ENCODE measurements at places on chromosomes 4 and X.

GRCh38 chr4:26288355-26288909 lies 32.4 kb upstream of the RBPJ start:
- DNase-seq = no peak

DNA sequence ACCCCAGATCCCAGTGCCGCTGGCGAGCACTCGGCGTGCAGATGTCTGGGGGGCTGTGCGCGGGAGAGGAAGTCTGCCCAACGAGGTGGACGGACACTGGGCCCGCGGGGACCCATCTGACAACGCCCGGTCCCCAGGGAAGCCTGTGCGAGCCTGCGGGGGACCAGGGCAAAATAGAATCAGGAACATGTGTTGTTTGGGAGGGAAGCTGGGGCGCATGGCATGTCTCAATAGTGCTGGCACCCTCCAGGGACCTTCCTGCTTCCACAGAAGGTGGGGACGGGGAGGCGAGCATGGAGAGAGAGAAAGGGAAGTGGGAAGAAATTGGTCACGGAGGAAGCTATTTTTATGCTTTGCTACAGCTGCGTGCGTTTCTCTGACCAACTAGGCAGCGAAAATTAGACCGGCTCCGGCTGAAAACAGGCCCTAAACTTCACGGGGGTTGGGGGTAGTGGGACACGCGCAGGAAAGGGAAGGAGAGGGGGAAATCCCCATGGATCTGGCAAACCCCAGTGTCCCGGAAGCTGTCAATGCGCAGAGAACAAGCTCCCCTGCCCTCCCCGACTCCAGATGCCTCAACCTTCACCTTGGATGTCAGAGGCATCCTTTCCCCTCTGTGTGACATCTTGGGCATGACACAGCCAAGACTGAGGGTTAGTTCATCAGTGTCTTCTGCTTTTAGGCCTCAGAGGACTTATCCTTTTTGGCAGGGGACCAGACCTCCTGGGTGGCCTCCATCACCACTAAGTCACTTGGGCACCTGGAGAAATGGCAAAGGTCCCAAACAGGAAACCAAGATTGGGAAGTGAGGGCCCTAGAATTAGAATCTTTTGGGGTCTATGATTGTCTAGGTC lies 169.8 kb upstream of the BCOR start:
- DNase-seq = peak; percentile 14

GRCh38 chr4:182699795-182700194 lies 217.4 kb downstream of the DCTD start:
- no peak for DNase-seq

GRCh38 chr4:84937381-84937977 lies 29.0 kb downstream of the WDFY3 start:
- no peak for DNase-seq

DNA sequence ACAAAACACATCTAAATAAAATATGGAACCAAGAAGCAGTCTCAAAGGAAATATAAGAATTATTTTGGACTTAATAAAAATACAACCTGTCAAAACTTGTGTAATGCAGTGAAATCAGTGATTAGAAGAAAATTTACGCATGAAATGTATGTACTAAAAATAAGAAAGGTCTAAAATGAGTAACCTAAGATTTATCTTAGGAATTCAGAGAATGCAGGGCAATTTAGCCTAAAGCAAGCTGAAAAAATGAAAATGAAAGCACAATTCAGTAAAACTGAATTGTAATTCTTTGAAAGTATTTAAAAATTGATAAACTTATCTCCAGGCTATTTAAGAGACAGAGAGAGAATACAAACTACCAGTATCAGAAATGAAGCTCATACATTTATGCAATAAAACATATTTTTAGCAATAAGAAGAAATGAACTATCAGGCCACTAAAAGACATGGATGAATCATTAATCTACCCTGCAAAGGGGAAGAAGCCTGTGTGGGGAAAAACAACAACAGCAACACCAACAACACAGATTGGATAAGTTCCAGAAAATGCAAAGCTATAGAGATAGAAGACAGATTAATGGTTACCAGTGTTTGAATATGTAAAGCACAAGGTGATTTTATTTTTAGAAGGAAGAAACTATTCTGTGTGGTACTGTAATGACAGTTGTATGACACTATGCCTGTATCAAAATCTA lies 442.0 kb upstream of the ADGRL3 start:
- no peak for DNase-seq

DNA sequence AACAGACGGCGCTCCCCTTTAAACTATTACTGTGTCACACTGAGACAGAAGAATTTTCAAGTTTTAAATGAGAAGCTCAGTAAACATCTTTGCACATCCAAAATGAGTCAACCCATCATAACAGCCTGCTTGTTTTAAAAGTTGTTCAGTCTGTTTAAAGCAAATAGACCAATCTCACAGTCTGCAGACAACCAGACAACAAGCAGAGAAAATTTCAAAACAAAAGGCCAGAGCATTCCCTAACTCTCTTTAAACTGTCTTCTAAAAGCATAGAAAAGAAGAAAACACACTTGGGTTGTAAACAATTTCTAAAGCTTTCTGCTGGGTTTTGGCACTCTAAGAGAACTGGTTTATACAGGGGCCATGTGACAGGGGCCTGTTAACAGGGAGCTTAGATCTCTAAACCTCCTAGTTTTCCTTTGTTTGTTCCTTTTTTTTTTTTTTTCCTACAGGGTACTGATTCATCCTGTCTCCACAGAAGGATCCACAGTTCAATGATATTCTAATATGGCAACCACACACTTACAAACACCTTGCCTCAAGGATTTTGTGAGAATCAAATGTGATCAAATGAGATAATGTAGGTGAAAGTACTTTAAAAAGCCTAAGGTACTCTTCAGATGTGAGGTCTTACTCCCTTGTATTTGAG lies 100.8 kb upstream of the MAML3 start:
- DNase-seq = no peak

- DNase-seq = no peak
Observed at GRCh38 chr4:24226667-24227066, 336.8 kb upstream of the PPARGC1A start.

DNA sequence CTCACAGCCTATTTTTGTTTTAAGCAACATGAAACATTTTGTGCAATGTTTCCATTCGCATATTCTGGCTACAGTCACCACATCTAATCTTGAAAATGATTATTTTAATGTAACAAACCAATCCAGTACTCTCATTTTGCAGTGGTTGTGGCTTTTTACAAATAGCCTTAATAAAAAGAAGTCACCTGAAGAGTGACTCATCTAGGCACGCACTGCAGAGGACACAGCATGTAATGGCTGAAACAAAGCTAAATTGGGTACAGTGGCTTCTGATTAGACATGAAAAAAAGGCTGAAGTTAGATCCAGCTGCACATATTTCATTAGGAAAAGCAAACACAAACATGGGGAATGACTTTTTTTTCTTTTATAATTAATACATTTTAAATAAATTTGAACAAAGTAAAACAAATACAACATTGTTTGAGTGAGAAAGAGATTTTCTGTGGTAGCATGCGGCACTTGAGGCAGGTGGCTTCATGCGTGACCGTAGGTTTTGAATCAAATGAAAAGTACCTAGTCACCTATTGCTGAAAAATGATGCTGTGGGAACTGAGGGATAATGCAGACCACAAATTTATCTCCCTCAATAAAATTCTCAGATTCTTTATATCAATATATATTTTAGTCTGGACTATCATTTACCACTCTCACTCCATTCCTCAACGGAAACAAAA lies 240.8 kb upstream of the DDX53 start:
- no peak for DNase-seq

- no peak for DNase-seq
Observed at GRCh38 chr4:99314211-99314610, 7.0 kb downstream of the ADH1B start.

GRCh38 chrX:22699581-22700091 lies 300.1 kb upstream of the DDX53 start:
- no peak for DNase-seq

- DNase-seq = no peak
Observed at GRCh38 chrX:149365061-149365460, 140.0 kb downstream of the IDS start.

- DNase-seq = no peak
Observed at GRCh38 chrX:100090931-100091330, 319.1 kb downstream of the PCDH19 start.

DNA sequence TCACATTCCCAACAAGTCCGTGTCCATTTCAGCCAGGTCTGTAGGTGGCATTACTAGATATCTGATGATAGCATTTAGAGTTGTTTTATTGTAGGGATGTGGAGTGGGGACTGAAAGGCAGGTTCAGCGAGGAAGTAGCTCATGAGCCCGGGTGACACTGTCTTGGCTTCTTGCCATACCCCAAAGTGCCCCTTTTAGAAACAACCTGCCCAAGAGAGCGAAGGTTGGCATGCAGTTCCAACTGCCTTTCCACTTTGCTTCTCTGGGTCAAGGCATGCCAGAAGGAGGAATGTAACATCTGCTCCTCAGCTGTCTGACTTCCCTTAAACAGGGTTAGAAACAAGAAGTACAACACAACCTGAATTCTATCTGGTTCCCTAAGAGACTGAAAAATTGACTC lies 9.0 kb downstream of the GRIA3 start:
- no peak for DNase-seq
